ENCODE measurements at places on chromosomes 5 and 9. TPM values are rescaled to one million over a fixed set of nuclear protein-coding genes. Genes with fewer than 3 reads are reported as not detected.

GRCh38 chr9:132873403-132873802 is 4.7 kb downstream of the AK8 start:
- DNase-seq, result no peak

DNA sequence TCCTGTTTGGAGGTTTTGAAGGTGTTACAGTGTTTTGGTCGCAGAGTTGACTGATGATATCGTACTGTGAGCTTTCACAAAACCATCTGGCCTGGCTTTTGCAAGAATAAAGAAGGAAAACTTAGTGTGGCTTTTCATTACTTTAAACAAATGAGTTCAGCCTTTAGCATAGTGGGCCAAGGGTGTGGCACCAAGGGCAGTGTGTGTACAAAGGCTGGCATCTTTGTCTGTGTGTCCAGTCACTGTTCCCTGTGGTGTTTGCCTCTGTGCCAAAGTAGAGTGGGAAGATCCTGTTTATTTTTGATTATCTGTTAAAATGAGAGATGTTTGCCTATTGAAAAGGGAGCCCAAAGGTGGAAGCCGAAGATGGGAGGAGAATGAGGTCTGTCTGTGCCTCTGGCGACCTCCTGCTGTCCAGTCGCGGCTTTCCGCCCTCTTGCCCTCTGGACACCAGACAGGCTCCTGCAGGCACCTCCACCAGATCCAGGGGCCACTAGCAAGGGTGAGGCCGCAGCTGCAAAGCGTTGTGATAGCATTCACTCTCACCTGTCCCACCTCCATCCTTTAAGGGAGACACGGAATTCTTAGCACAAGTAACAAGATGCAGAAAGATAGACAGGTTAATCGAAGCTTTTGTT is 113.7 kb downstream of the TRIO start:
- DNase-seq, result no peak

SPINK7 gene
- not detected for total RNA-seq

DNA sequence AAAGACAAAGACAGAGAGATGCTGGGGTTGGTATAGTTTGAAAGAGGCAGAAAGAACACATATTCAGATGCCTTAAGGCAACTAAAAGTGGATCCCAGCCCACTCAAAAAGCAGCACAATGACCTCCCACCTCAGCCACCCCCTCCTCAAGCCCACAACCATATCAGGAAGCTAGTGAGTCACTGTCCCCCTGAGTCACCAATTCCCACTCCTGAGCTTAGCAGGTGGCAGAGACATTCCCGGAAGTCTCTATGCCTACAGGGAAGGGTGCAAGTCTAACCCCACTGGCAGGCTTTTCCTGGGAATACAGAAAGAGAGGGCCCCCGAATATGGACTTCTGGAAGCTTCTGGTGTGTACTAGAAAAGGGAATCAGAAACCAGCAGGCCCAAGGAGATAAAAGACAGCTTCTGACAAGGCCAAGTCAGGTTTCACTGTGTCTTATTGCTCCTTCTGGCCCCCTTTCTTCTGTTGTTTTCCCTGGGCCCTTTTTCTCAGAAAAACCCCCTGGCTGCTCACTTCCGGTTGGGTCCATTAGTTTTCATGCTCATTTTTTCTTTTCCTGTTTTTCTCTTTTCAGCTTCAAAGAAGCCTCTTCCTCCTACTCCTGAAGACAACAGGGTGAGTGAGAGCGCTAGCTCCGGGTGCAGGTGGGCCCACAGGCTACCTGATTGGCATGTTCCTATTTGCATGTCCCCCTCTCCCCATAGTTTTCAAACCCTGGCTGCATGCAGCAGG is 36.8 kb downstream of the ITK start:
- DNase-seq, result peak; percentile 39

DNA sequence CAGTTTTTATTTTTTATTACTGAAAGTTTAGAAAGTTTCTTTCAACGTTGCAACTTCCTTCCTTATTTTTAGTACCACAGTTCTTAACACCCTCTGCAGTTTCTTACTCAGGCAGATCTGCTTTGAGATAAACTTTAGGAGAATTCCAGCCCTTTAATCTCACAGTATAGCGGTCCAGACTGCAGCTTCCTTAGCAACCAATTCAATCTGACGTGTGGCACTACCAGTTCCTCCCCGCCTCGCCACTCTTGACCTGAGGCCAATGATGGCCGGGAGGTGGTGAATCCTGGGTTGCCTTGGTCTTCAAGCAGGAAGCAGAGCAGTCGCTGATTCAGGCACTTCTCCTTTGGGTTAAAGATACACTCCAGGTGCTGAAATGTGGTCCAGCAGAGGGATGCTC is 334.3 kb upstream of the TRPC7 start:
- DNase-seq, result no peak

FAM78A gene
- total RNA-seq, result 2.5 TPM

GRCh38 chr5:76386360-76386759 is 16.7 kb upstream of the IQGAP2 start:
- no peak for DNase-seq

NEUROG1 gene
- total RNA-seq, result not detected

DNA sequence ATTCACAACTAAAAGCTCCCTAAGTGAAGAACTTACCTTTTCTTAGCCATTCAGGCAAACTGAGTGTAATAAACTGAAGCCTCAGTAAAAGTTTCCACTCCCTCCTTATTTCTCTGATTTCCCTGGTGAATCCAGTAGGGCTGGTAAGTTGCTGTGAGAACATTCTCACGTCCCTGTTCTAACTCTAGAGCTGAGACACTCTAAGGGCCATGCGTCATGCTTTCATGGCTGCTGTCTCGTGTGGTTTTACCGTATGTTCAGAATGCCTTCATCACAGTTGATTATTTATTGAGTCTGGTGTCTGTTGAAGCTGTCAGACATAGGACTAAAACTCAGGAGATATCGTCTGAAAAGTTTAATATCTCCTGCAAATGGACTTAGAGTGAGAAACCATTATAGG is 1.3 kb downstream of the OR2S2 start:
- DNase-seq, result no peak

DNA sequence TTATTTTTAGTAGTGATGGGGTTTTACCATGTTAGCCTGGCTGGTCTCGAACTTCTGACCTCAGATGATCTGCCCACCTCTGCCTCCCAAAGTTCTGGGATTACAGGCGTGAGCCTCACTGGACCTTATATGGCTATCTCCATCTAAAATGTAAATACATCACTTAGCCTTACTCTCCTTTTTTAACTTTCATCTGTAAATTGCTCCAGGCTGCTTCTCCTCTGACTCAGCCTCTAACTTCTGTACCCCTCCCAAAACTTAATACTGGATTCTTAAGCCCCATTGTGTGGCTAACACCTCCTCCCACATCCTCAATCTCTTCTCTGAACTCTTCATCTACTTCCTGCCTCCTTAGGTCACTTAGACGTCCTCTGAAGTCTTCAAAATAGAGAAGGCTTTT is 4.0 kb downstream of the SNX30 start:
- peak; percentile 44 for DNase-seq

DNA sequence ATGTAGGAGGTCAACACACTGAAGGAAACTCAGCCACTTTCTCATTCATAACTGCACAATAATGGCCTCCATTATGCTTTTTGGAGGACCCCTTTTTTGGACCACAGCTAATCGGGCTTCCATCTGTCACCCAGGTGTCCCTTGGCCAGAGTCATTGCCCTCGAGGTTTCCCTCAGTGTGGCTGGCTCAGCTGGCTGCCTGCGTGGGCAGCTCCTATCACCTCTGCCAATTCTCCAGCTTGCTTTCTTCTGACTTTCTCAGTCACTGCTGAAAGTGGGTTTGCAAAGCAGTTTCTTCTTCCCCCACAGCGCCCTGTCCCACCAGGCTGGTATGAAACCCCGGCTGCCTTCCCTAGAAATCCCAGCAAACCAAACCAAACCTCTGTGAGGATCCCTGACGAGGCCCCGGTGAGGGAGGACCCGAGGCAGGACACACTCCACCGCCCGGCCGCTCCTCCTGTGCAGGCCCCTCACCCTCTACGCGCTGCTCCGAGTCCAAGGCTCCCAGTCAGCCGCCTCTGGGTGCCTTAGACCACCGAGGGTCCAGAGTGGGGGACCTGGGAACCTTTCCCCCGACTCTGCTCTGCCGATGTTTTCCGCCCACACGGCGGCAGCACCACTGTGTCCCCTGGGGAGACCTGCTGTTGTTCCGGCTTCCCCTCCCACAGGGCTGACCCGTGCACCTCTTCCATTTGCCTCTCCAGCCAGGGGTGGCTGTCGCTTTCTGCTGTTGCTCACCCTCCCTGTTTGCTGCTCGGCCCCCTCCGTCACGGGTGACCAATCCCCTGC is 109.5 kb downstream of the TENT4A start:
- DNase-seq, result no peak

- DNase-seq, result no peak
Observed at GRCh38 chr9:38292480-38292879, 100.0 kb upstream of the ALDH1B1 start.

DNA sequence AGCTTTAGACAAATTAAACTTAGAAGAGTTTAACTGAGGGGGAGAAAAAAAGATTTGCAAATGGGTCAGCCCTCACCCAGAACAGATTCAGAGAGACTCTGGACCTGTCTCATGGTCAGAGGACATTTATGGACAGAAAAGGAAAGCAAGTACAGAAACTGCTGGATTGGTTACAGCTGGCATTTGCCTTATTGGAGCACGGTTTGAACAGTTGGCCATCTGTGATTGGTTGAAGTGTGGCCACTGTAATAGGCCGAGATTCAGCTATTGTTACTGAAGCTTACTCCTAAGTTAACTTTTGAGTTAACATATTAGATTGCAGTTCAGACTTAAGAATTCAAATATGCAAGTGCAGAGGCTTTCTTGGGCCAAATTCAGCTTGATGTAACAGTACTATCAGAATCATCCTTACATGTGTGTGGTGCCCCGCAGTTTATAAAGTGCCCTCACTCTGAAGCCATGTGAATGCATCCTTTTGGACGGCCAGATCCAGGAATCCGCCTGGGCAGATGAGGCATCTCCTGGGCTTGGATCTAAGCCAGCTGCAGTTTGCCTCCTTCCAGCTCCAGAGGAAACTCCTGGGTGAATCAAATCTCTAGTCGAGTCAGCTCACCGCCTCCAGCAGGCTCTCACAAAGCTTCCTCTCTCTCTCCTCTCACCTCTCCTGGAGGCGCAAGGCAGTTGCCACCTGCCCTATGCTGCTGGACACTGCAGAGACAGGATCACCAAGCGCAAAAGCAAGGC is 165.2 kb downstream of the ADAMTS12 start:
- no peak for DNase-seq

TBC1D9B gene
- total RNA-seq, result 72.4 TPM

DNA sequence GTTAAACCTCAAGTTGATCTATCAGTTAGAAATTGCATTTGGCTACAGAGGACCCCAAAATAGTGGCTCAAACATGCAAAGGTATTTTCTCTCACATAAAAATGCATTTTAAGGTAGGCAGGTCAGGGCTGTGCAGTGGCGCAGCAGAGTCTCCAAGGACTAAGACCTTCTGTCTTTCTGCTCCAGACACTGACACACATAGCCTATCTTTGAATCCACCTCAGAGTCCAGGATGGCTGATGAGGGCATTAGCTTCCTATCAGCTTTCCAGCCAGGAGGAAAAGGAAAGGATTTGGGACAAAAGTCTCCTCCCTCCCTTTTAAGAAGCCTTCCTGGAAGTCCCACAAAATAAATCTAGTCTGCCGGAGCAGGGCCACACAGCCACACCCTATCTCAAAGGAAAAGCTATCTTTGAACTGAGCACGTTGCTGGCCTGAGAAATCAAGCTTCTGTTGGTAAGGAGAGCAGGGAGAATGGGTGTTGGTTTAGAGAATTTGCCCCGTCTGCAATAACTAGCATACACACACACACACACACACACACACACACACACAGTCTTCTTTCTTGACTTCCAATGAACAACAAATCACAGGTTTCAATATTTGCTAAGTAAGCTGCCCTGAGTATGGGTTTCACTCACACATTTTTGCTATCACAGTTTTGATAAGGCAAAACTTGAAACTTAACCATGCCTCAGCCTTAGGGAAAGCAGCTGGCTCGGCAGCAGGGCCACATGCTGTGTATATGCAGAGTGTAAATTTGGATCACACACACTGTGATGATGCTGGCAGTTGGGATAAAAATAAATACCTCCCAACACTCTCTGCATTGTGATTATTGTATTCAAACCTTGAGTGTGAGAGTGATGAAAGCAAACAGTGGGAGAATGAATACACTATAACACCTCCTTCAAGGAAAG is 116.6 kb upstream of the MAP3K1 start:
- no peak for DNase-seq
